ENCODE measurements at places on chromosomes 11 and 22. TPM values are rescaled to one million over a fixed set of nuclear protein-coding genes. Genes with fewer than 3 reads are reported as not detected.

MRGPRF gene
- total RNA-seq: 84.2 TPM

POU2AF3 gene
- 0.26 TPM for total RNA-seq

DDIAS gene
- total RNA-seq: 0.26 TPM

BUD13 gene
- 12.7 TPM for total RNA-seq

MIOX gene
- under 0.01 TPM for total RNA-seq

UVRAG gene
- total RNA-seq: 19.8 TPM

ZDHHC24 gene
- total RNA-seq: 11.6 TPM

TTLL8 gene
- not detected for total RNA-seq

All from fibroblast of lung (primary cell).